ENCODE measurements at places on chromosomes 12 and 14.
A peak's percentile ranks its signal among the peaks of the same experiment; 100 is the strongest.

DNA sequence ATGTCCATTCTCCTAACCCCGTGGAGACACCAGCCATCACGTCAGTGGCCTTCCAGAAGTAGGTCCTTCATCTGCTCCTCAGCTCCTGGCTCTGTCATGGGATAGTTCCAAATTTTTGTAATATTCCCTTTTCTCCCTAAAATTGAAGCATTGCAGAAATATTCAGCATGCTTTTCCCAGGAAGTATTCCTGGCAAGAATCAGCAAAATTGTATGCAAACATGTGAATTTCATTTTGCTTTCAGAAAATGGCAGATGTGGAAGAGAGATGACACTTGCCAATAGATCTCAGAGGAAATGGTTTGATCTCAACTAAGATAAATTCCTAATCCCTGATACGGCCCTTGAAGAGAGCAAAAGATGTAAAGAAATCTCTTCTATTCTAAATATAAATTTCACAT lies 298.9 kb downstream of the ITPR2 start:
- DNase-seq, result peak; percentile 24

DNA sequence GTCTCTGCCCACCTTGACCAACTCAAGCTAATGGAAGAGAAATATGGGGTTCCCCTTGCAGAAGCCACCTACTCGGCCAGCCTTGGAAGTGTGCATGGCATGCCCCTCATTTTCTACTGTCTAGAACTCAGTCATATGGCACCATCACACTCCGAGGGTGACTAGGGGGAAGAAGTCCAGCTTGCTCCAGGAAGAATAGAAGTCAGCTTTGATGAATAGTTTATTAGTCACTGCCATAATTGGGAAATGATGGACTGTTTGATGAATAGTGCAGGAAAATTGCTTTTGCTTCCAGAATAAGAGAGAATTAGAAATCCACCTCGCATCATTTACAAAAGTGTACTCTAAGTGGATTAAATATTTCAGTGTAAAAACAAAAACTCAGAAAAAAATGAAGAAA lies 1030.6 kb downstream of the VRK1 start:
- no peak for DNase-seq

DNA sequence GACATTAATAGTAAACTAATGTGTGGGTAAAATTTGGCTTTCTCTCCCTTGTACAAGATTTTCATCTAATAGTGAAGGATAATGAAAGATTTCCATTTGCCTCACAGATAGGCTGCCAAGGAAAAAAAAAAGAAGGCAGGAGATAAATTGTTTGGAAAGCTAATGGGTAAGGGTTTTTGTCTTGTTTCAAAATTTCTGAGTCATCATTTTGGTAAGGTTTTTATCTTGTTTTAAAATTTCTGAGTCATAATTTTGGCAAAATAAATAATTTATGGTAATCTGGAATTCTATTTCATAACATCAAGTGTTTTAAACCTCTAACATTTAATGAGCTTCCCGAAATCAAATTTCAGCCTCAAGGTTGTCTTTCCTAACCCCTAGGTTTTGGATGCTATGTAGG lies 1035.7 kb upstream of the FBXO33 start:
- no peak for DNase-seq

GRCh38 chr14:70893858-70894291 lies 13.4 kb upstream of the PCNX1 start:
- no peak for DNase-seq

- no peak for DNase-seq
These were observed 577.5 kb downstream of the BCL11B start for GRCh38 chr14:98694541-98694940.

GRCh38 chr14:68427550-68427890 lies 365.3 kb downstream of the ZFP36L1 start:
- no peak for DNase-seq

DNA sequence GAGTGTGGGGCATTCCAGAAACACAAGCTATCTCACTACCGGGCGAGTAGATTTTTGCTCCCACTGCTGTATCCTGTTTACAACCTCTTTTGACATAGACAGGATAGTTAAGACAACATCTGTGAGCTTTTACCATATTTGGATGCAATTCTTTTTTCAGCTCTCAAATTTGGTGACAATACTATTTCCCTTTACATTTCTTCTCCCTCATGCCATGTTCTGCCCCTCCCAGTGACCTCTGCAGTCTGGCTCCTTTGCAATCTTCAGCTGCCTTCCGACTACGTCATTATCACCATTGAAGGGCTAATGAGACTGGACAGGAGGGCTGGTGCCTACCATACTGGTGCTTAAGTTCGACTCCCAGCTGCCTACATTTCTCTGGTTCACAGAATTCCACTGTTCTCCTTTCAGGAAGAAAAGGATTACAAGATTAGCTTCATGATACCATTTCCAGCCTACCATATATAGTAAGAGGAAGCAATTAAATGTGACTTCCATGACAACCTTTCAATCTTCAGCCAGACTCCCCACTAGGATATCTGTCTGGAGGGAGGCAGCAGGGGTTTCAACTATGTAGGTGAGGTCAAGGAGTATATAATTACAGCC lies 251.6 kb downstream of the PHLDA1 start:
- DNase-seq, result no peak

GRCh38 chr12:25884024-25884919 lies 74.2 kb upstream of the RASSF8 start:
- DNase-seq, result no peak

GRCh38 chr12:105256921-105257320 lies 20.9 kb upstream of the APPL2 start:
- peak; percentile 88 for DNase-seq

GRCh38 chr14:52259434-52259833 lies 8.1 kb upstream of the PTGDR start:
- DNase-seq, result no peak

GRCh38 chr14:80867091-80867490 lies 74.4 kb downstream of the CEP128 start:
- no peak for DNase-seq

- DNase-seq, result no peak
These were observed 23.5 kb upstream of the NEDD1 start for GRCh38 chr12:96883571-96883970.

DNA sequence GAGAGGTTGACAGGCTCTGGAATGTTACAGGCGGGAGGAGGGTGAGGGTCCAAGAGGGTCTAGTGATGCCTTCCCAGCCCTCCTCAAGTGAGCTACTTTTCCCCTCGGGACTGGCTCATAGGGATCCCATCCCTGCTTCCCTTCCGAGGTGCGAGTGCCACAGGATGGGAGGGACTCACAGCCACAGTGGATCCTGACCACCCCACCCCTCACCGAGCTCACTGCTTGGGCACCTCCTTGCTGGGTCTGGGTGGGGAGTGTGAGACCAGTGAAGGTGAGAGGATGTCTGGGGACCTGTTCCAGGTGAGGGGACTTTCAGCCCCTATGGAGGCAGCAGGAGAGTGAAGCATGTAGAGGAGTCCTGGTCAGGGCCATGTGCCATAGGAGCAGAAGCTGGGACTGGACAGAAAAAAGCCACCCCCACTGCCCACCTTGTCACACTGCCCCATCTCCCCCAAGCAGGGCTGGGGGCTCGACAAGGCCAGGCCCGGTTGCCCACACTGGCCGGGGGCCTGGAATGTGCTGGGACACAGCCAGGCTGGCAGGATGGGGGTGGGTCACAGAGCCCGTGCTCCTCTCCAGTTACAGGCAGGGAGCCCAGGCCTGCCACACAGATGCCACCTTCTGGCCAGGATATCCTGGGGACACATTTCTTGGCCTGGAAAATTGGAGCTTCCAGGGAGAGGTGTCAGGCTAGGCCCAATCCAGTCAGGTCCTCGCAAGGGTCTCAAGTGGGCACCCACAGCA lies 1.7 kb upstream of the TNS2 start:
- peak; percentile 82 for DNase-seq

GRCh38 chr12:116427200-116427930 lies 131.8 kb upstream of the MAP1LC3B2 start:
- no peak for DNase-seq

DNA sequence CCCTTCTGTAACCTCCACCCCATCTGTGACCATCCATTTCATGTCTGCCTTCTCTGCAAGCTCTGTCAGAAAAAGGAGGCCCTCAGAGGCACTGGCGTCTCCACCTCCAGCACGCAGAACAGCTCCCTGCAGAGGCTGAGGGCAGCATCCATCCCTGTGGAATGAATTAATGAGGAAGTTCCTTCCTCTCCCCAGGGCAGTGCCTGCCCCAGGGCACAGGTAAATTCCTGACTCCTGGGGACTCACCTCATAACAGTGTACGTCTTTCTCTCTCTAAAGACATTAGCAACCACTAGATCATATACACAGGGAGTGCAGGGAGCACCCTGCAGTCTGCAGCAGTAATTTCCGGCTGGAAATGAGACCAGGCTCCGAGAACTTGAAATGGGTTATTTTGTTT lies 155.0 kb upstream of the TMEM132C start:
- no peak for DNase-seq

DNA sequence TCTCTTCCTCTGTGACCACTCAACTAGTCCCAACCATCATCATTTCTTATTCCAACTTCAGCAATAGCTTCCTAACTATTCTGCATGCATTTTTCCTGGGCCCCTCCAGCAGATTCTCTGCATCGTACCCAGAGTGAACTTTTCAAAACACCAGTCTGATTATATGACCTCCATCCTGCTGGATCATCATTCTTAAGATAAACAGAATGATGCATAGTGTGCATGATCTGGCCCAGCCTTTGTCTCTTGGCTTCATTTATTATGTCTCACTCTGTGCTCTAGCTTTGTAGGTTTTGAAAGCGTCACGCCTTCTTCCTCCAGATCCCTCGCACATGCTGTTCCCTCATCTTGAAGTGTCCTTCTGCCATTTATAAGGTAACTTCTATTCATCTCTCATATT lies 46.3 kb upstream of the SLC38A4 start:
- DNase-seq, result no peak

DNA sequence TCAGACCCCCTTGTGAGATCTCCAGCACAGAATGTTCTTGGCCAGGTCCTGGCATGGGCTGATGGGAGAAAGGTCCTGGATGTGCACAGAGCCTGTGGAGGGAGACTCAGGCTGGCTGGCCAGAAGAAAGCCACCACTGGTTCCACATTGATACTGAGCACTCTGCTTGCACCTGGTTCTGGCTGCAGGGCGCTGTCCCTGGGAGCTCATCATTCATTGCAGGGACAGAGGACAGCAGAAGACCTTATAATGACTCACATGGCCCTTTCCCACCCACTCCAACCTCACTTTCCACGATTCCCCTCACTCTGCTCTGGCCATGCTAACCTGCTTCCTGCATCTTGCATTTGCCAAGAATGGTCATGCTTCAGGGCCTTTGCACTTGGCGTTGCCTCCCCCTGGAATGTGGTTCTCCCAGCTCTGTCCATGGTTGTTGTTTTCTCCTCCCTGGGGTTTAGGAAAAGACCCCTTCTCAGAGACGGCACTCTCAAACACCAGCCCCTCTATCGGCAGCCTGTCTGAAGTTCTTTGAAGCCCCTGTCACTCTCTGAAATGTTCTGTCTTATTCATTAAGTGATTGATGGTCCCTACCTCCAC lies 10.3 kb downstream of the KRT7 start:
- no peak for DNase-seq

DNA sequence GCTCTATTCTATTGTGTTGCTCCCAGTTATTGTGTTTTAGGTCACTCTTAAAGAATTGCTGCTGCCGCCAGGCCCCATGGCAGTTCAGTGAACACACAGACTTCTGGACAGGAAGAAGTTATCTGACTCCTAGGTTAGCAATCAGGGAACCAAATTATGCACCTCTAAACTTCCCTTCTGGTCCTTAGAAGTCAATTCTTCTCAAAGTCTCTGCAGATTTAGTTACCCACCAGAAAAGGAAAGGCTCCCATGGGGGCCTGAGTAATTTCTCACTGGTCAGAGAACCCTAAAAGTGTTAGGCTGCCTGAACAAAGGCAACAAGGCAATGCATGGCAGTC lies 10.0 kb downstream of the EMP1 start:
- DNase-seq, result no peak

GRCh38 chr14:20247646-20248246 lies 8.7 kb downstream of the OR11H4 start:
- DNase-seq, result no peak

DNA sequence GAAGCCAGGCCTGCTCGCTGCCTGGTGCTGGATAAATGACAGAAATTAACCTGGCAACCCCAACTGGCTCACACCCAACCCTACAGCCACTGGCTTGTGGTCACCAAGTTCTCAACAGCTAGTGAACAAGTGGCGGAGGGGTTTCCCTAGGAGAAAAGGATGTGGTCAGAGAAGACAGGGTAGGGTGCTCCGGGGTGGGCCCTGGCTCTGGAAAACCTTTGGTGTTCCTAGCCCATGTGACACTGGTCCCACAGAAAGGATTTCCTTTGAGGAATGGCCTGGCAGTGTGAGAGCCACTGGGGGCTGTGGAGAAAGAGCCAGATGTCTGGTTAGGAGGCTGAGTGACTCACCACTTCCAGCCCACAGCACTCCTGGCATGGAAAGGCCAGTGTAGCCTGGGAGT lies 8.7 kb downstream of the SYNE3 start:
- DNase-seq, result no peak

DNA sequence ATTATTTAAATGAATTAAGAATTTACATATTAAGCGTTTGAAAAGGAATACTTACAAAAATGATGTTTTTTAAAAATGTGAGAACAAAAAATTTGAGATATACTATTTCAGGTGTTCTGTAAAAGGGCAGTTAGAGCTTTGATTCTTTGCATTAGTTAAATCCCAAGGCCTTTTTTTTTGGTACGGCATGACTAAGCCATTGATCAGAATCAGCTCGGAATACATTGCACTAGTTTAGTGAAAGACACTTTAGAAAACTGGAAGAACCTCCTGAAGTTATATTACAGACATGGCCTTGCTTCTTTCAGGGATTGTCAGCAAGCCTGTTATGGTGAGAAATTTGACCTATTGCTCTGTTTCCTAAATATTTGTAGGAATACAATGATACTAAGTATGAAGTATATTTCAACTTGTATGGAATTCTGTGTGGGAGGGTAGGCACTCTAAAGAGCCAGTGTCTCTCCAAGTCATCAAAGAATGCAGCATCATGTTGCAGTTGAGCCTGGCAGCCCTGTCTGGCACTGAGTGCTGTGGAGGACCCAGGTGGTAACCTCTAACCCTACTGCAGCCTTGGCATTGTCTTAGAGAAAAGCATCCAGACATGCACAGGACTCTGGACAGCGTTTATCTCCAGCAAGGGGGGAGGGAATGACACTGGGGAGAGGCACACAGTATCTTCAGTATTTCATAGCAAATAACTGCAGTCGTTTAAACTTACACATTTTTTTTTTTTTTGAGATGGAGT lies 1.5 kb downstream of the KLC1 start:
- no peak for DNase-seq

DNA sequence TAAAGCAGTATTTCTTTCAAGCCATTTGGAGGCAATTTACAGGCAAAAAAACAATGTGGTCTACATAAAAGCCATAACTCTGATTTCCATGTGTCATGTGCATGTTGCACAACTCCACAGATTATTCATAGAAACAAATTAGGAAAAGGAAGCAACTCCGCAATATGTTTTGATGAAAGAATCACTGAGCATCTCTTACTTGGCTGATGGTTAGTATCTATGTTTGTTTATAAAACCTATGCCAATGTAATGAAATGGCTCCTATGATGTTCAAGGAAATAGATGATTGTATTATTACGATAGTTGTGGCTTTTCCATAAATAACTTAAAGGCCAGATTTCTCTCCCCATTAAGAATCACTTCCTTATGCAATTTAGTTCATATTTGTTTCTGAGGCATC lies 373.7 kb downstream of the CCDC91 start:
- DNase-seq, result no peak

GRCh38 chr14:51525739-51526138 lies 126.0 kb upstream of the FRMD6 start:
- DNase-seq, result no peak

GRCh38 chr14:89624500-89625156 lies 207.6 kb upstream of the FOXN3 start:
- DNase-seq, result no peak

- no peak for DNase-seq
These were observed 98.9 kb downstream of the CHST11 start for GRCh38 chr12:104555648-104556047.

Measured in muscle of back (tissue), 13 donors.